Stimulated activated CD4-positive, alpha-beta T cell treated with anti-CD3 and anti-CD28 coated beads, Interleukin-1b, Interleukin-23, amount 100 ng/mL, for 4 hours (primary cell): ENCODE measurements at places on chromosomes 16 and 17.

DNA sequence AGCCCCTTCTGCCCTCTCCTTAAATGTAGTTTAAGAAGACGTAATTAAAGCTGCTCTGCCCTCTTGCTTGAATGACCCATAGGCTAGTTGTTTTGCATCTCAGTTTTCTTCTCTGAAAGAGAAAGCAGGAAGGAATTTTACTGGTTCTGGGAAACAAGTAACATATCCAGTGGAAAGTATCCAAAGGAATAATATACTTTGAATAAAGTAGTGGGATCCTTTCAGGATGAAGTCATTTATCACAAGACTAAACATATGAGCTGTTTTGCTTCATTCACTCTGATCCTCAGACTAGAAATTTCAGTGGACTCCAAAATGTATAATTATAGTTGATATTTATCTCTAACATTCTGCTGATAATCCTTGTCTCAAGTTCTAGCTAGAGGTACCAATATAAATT is 1297.6 kb upstream of the GOT2 start:
- DNase-seq, result no peak

- no peak for DNase-seq
Measured at GRCh38 chr17:50459756-50460155, 8.9 kb downstream of the CHAD start.

GRCh38 chr16:69942099-69942491 is 9.0 kb upstream of the CLEC18A start:
- DNase-seq, result no peak

DNA sequence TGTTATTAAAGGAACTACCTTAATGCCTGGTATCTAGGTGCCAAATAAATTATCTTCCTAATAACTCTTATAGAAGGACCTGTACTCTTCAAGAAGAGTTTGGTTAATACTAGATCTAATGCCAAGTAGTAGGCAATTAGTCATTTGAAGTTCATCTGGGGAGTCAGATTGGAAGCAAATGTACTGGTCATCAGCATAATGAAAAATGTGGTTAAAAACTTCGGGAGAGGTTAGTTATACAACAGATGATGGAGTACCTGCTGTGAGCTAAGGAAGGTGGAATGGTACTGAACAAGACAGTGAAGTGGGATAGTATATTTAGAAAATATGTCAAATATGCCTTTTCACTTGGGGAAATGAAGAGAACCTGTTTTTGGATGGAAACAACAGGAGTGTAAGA is 49.2 kb downstream of the TNRC6A start:
- no peak for DNase-seq

DNA sequence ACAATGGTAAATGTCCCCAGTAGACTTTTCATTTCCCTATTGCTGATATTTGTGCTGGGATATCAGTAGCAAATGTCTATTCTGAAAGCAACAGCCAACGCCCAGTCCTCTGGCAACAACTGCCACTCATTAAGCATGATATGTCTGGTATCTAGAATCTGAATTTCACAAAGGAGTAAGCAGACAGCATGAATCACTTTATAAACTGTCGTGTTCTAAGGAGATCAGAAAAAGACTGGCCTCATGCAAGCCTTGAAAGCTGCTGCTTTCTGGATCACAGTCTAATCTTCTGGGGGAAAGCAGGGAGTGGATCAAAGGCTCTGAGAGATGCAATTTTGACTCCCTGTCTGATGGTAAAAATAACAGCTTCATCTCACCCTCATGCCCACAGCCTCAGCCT is 153.1 kb upstream of the NOG start:
- DNase-seq, result no peak

- peak; percentile 58 for DNase-seq
Measured at GRCh38 chr16:66961065-66961744, at the start of gene CES3. CES3 (plus strand) TSS chr16:66961266; CDS start chr16:66961308, 42 bp downstream.

- peak; percentile 52 for DNase-seq
Measured at GRCh38 chr16:58025351-58026138, at the start of gene MMP15. MMP15 (plus strand) TSS chr16:58025754; CDS start chr16:58026351, 597 bp downstream.

- DNase-seq, result no peak
Measured at GRCh38 chr16:89482150-89482816, 8.1 kb downstream of the ANKRD11 start.

- no peak for DNase-seq
Measured at GRCh38 chr16:27974896-27975540, 88.5 kb downstream of the GSG1L start.

GRCh38 chr17:74831444-74832146 is 28.1 kb downstream of the GRIN2C start:
- no peak for DNase-seq

DNA sequence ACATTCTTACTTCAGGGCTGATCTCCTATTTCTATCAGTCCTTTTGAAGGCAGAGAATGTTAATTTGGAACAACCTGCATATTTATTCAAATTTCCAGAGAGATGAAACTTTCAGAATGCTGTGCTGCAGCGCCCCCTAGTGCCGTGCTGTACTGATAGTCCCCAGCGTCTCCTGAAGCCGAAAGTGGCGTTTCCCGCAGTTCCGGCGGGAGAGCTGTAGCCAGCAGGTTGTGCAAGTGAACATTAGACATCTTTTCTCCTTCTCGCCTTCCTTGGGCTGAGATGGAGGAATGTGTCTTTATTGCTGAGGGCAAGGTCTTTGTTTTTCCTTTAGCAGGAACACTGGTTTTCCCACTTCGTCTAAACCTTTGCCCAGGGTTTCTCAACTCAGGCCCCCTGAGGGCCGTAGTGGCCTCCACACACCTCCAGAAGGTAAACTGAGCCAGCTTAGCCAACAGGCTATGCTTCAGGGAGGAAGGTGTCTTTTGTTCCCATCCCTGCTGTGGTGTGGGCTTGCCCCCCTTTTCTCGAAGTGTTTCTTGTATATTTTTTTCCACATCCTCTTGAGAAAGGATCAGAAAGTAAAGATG is 26.4 kb downstream of the USP10 start:
- DNase-seq, result peak; percentile 77

- no peak for DNase-seq
Measured at GRCh38 chr17:67998466-67998865, 2.2 kb upstream of the C17orf58 start.

- DNase-seq, result no peak
Measured at GRCh38 chr17:4598776-4599504, 14.6 kb downstream of the SMTNL2 start.

DNA sequence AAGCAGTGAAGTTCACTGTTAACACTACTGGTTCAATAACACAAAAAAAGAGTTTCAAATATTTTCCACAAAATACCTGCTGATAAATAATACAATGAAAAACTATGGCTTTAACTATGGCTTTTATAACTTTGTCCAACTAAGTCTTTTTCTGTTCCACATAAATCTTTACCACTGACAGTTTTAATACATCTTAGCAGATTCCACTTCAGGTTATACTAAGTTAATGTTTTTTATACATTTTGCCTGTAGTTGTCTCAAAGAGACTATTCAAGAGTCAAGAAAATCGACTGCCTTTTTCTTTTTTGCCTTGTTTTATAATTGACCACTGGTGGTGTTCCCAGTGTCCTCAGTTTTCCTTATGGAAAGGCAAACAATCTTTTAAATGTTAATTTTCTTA is 379.7 kb upstream of the PMFBP1 start:
- DNase-seq, result no peak

DNA sequence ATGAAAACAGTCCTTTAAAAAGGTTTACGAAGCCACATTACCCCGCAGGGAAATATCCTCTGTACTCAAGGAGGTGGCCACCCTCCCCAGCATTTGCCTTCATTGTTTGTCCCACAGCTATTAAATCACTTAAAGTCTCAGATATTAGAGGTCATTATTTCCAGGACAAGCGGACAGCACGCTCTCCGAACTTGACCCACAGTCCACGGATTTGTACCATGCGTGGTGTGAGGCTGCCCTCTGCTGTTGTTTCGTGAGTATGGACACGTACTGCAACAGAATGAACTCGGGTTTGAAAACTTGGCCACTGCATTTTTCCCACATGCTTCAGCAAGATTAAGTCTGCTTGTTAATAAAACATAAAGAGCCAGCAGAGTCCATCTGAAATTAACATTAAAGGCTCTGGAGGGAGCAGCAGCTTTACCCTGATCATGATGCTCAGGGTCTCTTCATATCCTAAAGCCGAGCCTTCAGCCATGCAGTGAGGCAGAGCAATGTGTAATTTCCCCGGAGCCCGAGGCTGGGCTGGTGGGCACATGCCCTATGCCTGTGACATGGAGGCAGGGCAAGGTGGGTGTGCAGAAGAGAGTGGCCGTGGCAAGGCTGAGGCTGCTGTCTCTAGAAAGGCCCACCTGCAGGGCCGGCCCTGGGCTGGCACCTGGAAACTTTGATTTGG is 19.7 kb downstream of the MEAK7 start:
- DNase-seq, result no peak

- no peak for DNase-seq
Measured at GRCh38 chr16:17801068-17801467, 330.3 kb upstream of the XYLT1 start.

GRCh38 chr16:25158401-25158800 is 46.9 kb downstream of the LCMT1 start:
- DNase-seq, result no peak

GRCh38 chr17:10733666-10734065 is 3.8 kb upstream of the TMEM220 start:
- DNase-seq, result no peak

GRCh38 chr17:15249487-15249886 is 15.6 kb downstream of the PMP22 start:
- DNase-seq, result no peak

DNA sequence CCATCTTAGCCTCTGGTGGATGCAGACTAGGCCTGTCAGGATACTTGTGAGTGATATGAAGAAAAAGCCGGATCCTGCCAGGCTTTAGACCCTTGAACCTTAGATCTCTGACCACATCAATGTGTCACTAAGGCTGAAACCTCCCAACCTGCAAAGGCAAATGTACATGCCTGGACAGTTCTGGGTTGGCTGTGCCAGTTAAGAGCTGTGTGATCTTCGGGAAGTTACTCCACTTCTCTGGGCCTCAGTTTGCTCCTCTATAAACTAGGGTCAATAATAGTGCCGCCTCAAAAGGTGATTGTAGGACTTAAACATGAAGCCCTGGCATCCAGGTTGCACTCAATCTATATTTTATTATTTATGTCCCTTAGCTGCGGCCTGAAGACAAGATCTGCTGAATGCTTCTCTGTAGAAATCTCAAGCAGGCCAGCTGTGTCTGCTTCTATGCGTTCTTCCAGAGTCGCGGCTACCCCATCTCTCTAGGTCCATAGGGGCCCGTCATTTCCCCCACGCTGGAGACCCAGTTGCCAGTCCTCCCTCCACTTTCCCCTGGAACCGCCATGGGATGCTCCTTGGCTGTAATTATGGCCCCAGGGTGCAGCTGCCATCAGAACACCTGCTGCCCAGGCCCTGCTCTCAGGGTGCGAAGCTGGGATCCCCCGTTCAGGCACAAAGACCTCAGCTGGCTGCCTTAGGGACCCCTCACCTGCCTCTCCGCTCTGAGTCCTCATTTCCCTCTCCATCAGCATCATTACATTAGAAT is 50.2 kb downstream of the AKAP1 start:
- DNase-seq, result no peak

DNA sequence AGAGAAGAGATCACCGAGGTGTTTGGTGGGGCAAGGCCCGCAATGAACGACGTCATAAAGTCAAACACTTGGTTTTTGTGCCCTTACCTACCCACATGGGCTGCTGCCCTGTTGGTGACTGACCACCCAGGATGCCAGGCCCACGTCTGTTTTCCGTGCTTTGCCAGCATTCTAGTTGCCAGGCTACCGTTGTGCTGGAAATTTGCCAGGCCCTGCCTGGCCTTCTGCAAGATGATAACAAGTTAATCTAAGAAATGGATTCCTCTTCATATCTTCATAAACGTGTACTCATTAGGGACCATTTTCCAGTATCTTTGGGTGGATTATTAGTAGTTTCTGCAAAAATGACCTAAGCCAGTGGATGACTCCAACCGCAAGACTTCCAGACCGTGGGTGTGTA is 35.4 kb downstream of the SLC6A4 start:
- no peak for DNase-seq

- no peak for DNase-seq
Measured at GRCh38 chr17:48592057-48592514, 1.5 kb downstream of the HOXB5 start.

DNA sequence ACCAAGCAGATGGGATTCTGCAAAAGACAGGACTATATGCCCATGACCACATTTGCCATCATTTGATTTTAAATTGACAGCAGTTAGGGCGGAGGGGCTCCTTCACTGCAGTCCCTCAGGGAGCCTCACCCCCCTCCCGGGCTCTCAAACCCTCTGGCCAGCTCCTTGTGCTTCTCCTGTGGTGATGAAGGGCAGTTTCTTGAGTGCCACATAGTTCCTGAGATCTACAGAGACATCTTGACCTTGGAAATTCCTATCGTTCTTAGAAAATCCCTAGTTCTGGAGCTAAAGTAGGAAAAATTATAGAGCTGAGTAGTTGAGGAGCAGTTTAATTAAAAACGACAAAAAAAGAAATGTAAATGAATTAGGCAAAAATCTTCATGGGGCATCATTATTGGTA is 231.5 kb downstream of the CCDC182 start:
- DNase-seq, result no peak

- DNase-seq, result no peak
Measured at GRCh38 chr16:88731699-88732098, 25.4 kb downstream of the CTU2 start.

DNA sequence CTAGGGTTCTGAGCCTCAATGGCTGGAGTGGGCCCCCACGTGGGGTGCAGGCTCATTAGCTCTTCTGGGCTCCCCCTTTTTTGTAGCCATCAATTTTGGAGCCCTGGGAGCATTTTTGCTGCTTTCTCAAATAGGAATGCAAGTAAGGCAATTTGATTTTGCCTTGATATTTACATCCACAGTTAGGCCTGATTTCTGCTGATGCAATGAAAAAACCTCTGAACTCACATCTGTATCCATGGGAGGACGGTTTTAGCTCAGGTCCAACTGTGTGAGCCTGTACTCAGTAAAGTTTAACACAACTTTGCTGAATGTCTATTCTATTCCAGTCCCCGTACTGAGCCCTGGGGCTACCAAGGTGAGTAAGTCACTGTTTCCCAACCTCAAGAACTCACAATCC is 425.0 kb downstream of the HAPSTR1 start:
- DNase-seq, result no peak

DNA sequence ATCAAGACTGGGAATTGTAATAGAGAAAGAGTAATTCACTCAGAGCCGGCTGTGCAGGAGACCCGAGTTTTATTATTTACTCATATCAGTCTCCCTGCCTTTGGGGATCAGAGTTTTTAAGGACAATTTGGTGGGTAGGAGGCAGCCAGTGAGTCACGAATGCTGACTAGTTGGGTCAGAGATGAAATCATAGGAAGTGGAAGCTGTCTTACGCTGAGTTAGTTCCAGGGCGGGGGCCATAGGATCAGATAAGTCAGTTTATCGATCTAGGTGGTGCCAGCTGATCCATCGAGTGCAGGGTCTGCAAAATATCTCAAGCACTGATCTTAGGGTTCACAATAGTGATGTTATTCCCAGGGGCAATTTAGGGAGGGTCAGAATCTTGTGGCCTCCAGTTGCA is 20.2 kb upstream of the GUCY2D start:
- no peak for DNase-seq
